Effector memory CD4-positive, alpha-beta T cell (primary cell): ENCODE measurements at places on chromosomes 16 and 17.
A peak's percentile ranks its signal among the peaks of the same experiment; 100 is the strongest.

DNA sequence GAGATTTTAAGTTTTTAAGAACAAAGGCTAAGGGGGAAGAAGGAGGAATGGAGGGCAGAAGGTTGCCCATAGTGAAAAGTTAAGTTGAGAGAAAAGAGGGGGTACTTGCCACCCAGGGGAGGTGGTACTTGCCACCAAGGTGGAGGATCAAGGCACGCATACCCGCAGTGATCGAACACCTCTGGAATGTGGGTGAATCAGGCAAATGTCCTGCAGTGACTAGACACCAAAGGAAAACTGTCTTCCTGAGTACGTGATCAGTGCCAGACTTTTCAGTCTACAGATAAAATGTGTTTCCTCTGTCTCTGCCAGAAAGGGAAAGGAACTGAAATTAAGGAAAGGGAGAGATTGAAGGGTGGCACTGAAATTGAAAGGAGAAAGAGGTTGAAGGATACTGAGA is 2285.3 kb downstream of the TP53TG3F start:
- DNase-seq, result no peak

DNA sequence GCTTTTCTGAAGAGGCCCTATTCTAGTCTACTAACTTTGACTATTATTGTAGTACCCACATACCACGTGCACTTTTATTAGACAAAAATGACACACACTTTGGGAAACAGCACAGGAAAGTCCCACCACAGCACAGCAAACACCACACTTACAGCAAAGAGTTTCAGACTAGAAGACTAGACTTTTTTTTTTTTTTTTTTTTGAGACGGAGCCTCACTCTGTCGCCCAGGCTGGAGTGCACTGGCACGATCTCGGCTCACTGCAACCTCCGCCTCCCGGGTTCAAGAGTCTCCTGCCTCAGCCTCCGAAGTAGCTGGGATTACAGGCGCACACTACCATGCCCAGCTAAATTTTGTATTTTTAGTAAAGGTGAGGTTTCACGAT is 20.1 kb downstream of the YWHAE start:
- DNase-seq, result no peak

DNA sequence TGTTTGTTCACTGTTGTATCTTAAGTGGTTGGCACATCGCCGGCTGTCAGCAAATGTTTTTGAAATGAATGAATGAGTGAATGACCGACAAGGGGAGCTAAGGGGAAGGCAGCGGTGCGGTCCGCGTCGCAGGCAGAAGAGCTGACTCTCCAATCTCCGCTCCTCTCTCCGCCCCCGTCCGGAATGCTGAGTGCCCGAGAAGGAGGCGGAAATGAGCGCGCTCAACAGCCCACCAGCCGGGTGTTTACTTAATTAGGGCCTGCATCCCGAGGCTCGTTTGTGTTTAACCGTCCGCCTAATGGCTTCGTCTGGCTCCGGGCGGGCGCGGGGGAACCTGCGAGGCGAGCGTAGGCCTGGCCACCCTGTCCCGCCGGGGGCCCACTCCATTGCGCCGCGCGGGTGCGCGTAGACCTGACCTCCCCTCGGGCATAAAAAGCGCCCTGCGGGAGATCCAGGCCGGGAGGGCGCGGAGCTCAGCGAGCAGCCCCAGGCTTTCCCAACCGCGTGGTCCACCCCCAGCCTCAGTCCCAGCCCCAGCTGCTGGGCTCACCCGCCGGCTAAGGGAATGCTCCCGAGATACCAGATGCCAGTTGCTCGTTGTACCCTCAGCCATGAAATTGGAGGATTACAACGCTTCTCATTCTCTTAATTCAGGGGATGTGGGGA is 2.5 kb upstream of the CDH3 start:
- no peak for DNase-seq

GRCh38 chr16:4060823-4061222 is 55.4 kb downstream of the ADCY9 start:
- no peak for DNase-seq

DNA sequence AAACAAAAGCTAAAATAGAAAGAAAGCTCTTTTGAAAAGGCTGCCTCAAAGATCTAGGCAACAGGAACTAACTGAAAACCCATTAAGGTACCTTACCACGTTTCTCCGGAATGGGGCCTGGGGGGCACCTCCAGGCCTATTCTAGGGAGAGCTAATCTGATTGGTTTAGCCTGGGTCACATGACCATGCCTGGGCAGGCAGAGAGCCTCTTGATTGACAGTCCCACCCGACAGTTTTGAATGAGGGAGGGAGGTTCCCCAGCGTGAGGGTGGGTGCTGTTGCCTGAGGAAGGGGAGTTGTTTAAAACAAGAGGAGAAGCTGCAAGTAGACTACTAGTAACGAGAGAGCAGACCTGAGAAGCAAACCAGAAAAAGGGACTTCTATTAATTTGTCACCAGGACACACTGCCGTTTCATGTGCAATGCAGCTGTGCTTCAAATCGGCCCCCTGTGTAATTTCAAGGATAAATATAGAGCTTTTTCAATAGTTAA is 143.4 kb upstream of the HS3ST2 start:
- peak; percentile 3 for DNase-seq

- DNase-seq, result no peak
These were observed 23.3 kb upstream of the NGFR start for GRCh38 chr17:49471769-49472168.

DNA sequence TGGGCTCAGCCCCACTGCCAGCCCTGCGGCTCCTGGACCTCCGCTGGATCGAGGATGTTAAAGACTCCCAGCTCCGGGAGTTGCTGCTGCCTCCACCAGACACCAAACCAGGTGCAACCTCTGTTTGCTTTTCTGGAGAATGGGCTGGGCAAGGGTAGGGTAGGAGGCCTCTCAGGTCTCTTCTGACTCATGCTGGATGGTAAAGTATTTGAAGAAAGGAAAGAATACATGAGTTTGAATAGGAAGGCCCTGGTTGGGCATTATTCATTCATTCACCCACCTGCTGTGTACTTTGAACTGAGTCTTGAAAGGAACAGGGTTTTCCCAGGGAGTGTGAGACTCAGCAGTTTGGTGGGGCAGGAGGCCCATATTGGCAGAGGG is 6.5 kb upstream of the ORAI3 start:
- no peak for DNase-seq

DNA sequence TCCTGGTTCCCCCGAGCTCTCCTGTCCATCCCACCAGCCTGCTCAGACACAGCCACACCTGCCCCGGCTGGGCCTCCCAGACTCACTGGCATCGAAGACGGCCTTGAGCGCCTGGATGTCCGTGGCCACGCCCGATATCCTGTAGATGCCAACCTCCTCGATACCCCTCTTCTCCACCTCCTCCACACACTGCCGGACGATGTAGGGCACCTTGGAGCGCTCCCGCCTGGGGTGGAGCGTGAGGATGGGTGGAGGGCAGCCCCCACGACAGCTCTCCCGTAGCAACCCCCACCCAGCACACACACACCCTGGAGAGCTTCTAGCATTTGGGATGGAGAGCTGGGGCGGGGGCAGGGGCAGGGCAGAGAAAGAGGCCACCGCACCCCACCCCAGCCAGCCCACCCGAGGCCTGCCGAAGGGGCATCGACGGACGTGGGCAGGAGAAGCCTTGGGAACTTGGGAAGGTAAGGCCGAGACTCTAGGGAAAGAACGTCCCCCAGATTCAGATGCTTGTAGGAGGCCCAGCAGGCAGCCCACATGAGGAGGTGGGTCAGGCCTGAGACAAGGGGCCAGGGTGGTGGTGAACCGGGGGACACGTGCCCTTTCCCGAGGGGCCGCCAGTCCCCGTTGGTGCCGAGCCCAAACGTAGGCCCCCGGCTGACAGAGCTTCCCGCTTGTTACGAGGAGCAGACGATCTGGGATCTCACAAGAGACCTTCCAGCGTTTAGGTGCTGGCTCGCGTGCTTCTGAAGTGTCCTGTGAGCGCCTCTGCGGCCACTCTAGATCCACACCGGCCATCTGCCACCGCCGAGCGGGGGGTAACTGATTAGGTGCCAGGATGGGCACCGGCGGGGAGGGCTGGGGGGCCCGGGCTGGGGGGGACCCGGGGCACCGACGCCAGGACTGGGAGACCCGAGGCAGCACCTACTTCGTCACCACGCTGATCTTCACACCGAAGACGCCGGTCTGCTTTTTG is 15.1 kb downstream of the TIMM22 start:
- DNase-seq, result no peak

DNA sequence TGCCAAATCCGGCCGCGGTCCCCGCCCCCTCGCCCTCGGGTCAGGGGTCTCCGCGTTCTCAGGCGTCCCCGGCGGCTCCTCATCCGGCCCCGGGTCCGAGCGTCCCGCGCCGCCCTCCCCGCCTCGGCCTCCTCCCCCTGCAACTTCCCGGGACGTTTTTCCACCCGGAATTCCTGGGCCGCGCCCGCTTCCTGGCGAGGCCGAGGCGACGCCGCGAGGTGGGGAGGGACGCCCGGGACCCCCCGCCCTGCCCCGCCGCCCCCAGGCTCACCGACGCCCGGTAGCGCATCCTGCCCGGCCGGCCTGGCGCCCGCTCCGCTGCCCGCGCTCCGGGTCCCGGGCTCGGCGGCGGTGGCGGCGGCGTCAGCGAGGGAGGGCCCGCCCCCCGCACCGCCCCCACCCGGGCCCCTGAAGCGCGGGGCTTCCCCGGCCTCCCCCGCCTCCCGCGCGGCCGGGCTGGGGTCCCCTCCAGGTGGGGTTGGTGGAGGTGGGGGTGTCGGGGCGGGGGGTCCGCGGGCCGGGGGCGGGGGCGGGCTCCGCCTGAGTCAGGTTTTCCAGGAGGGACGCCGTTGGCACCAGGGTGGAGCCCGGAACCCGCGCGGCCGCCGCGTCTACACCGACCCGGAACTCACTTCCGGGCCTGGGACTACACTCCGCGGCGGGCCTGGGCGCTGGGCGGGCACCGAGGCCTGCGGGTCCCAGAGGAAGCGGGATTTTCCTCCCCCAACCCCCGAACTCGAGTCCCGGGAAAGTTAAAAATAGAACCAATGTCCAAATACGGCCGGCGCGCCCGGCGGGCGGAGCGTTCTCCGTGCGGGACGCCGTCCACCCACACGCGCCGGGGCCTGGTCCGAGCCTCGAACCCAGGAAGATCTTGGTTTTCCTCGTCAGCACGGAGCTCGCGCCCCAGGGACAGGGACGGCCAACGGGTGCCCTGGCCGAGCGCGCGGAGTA is 6.8 kb downstream of the MYO1C start:
- peak; percentile 63 for DNase-seq
